Cardiac muscle cell (in vitro differentiated cells and primary cell): ENCODE measurements at places on chromosomes 7 and 10. TPM values are rescaled to one million over a fixed set of nuclear protein-coding genes. Genes with fewer than 3 reads are reported as not detected.

Gene ABCA13
- 0.50 TPM in 1 of 2 replicates, not detected in the other for polyA plus RNA-seq

Gene MYOZ1
- 11.7 and 17.0 TPM in 2 replicates for polyA plus RNA-seq

Gene PODXL
- polyA plus RNA-seq, result 24.1 and 28.1 TPM in 2 replicates

Gene EGFR
- polyA plus RNA-seq, result 0.51 TPM in 1 of 2 replicates, not detected in the other

Gene PNLIPRP1
- polyA plus RNA-seq, result not detected in 2 replicates

Gene AGK
- 30.8 and 35.6 TPM in 2 replicates for polyA plus RNA-seq

Gene PDE6C
- polyA plus RNA-seq, result 0.12 and 0.29 TPM in 2 replicates

Gene SCART1
- 0.89 and 1.8 TPM in 2 replicates for polyA plus RNA-seq

Gene COL28A1
- 0.65 and 0.70 TPM in 2 replicates for polyA plus RNA-seq

Gene EVX1
- polyA plus RNA-seq, result not detected in 2 replicates

Gene TCERG1L
- polyA plus RNA-seq, result 0.12 and 1.9 TPM in 2 replicates

Gene NUTM2E
- not detected in 2 replicates for polyA plus RNA-seq

Gene ZNF316
- 24.9 and 26.6 TPM in 2 replicates for polyA plus RNA-seq

Gene NUTM2B
- 0.15 TPM in 1 of 2 replicates, not detected in the other for polyA plus RNA-seq

Gene PRPS1L1
- not detected in 2 replicates for polyA plus RNA-seq

Gene KIAA1217
- polyA plus RNA-seq, result 8.9 and 13.3 TPM in 2 replicates

Gene FAM24B
- polyA plus RNA-seq, result 0.94 TPM in 1 of 2 replicates, not detected in the other

Gene PAXIP1
- 3.7 and 5.8 TPM in 2 replicates for polyA plus RNA-seq

Gene SKIDA1
- polyA plus RNA-seq, result 4.3 and 7.9 TPM in 2 replicates

Gene CCNJ
- polyA plus RNA-seq, result 17.9 and 19.2 TPM in 2 replicates

Gene TPK1
- 7.3 and 12.0 TPM in 2 replicates for polyA plus RNA-seq

Gene PIK3CG
- polyA plus RNA-seq, result not detected in 2 replicates

Gene CYP51A1
- polyA plus RNA-seq, result 70.0 and 116 TPM in 2 replicates

Gene ZNF467
- polyA plus RNA-seq, result 27.7 and 34.1 TPM in 2 replicates

Gene AQP1
- polyA plus RNA-seq, result 33.3 and 51.1 TPM in 2 replicates

Gene ACBD7
- 1.2 and 2.1 TPM in 2 replicates for polyA plus RNA-seq
